NCI-H2081 treated with DMSO at 0.1 percent for 48 hours (cell line): ENCODE measurements at places on chromosomes 7 and 10.

DNA sequence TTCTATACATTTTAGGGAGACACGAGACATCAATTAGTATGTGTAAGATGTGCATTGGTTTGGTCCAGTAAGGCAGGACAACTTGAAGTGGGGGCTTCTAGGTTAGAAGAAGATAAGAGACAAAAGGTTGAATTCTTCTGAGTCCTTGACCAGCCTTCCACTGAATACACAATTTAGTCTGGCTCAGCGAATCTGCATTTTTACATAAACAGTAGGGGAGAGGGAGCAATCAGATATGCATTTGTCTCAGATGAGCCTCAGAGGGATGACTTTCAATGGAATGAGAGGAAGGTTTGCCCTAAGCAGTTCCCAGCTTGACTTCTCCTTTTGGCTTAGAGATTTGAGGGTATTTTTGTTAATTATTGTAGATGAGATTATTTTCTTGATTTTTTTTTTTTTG is 20.0 kb upstream of the C10orf90 start:
- DNase-seq, result no peak

- DNase-seq, result no peak
These were observed 241.1 kb upstream of the LRGUK start for GRCh38 chr7:133886086-133886485.

GRCh38 chr7:64892666-64893309 is 10.3 kb upstream of the ZNF273 start:
- no peak for DNase-seq

DNA sequence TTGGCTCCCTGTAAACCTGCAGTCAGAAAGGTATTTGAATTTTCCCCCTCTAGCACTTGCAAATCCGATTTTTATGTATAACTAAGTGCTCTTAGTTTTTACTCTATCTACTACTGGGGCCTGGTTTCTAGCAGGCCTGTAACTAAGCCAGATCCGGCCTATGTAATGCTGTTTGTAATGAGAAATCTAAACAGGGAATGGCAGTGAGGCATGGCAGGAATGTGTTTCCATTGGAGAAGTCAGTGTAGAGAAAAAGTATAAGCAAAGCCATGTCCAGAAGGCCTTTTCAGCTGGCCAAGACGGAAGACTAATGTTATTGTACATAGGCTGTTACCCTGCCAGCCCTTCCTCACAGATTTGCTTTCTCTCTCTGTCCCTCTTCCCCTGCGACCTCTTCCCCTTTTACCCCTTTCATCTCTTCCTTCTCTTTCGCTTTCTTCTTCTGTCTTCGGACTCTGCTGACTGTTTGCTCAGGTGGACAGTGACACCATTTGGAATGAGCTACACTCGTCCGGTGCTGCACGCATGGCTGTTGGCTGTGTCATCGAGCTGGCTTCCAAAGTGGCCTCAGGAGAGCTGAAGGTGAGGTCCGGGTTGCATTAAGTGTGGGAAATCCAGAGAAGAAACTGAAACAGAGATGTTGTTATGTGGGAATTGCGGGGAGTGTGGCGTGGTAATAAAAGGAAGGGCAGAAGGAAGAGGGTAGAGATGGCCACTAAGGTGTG is 297.5 kb downstream of the HDAC9 start:
- DNase-seq, result no peak

GRCh38 chr10:109239371-109239770 is 683.9 kb downstream of the XPNPEP1 start:
- no peak for DNase-seq

DNA sequence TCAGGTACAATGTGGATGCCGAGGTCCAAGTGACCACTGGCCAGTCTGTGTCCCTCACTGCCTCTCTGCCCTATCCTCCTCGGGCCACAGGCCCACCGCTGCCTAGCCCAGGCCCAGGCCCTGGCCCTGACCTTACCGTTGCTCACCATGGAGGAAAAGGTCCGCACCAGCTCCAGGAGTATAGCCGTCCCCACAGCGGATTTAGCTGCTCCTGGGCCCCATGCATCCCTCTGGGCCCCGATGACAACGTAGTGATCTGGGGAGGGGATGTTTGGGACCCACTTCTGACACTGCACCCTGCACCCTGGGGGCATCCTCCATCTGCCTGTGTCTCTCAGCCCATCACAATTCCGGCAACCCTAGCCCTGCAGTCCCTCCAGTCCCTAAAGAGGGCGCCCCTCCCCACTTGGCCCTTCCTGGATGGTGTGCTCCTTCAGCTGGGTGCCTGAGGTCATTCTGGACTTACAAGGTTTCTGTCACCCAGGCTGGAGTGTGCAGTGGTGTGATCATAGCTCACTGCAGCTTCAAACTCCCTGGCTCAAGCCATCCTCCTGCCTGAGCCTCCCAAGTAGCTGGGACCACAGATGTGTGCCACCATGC is 12.1 kb downstream of the TFR2 start:
- DNase-seq, result no peak

DNA sequence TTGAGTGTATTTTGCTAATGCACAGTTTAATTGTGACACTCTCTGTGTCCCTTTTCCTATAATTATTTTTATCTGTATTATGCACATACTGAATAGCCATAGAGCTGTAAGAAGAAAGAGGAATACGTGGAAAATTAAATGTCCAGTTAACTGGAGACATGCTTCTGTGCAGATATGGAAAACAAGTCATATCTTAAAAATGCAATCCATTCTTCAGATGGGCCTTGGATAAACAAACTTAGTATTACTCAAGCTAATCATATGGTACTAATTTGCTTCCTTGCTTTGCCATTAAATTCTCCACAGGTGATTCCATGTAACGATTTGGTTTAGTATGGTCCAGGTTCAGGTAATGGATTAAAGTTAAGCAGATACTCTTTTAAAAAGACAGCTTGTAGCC is 201.2 kb upstream of the CELF2 start:
- no peak for DNase-seq

DNA sequence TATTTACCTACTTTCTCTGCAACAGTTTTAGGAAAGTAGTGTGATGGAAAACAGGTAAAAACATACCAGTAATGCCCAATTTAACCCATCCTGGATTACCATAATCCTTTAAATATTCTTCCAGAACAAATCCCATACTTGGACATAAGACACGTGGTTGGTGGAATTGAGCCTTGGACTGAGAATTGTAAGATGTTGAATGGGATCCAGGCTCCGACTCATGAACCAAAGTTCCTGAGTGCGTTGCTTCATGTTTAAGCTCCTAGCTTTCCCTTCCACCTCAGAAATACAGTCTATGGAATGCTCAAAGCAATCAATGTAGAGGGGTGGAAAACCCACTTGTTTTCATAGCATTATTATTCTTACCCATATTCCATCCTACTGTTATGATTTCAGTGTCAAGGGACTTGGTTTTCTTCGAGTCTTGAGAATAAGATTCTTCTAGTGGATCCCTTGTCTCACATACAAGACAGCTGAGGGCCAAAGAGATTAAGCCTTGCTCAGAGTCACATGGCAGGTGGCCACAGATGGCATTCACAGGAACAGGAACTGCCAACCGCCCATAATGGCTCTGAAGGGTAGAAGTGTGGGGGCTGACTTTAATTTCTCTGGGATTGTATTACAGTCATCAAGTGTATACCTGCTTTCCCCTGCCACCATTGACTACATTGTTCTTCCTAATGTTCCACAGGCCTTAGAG is 171.2 kb downstream of the GFRA1 start:
- no peak for DNase-seq

- DNase-seq, result no peak
These were observed 19.4 kb upstream of the TNS3 start for GRCh38 chr7:47601119-47601880.

- DNase-seq, result no peak
These were observed 327.8 kb downstream of the PTPRN2 start for GRCh38 chr7:158259671-158260418.

DNA sequence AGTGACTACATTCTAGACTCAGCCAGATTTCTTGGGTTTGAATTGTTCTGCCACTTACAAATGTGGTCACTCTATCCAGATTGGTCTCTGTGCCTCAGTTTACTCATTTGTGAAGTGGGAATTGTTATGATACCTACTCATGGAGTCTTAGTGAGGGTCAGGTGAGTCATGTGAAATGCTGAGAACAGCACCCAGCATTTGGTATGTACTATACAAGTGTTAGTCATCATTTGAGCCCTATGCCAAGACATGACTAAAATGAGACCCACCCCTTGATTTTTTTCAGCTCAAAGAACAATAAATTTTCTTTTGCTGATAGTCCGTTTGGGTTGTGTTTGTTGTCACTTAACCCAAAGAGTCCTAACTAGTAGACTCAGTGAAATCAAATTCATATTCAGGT is 92.8 kb downstream of the CHN2 start:
- DNase-seq, result no peak

DNA sequence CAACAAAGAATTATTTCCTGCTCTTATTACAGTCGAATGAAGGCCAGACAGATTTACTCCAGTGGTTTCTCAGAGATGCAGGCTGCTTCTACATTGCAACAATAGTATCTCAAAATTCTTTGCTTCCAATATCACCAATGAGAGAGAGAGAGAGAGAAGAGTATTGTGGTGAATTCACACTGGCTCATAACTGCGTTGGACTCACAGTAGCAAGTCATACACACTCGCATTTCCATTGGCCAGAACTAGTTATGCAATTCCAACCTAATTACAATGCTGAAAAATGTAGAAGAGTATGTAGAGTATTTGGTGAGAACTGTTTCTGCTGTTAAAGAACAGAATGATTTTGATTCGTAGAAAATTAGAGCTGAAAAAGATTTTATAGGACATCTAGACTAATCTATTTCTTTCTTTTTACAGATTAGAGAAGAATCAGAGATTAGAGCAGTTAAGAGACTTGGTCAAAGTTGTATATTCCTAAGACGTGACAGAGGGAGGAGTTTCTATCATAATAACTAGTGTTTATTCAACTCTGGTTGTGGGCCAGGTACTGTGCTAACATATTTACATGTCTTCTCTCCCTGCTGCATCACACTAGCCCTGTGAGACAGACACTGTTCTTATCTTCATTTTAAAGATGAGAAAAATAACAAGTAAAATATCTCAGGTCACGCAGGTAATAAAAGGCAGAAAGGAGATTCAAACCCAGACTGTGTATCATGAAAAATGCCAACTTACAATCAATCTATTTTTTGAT is 34.6 kb upstream of the PDK4 start:
- no peak for DNase-seq

DNA sequence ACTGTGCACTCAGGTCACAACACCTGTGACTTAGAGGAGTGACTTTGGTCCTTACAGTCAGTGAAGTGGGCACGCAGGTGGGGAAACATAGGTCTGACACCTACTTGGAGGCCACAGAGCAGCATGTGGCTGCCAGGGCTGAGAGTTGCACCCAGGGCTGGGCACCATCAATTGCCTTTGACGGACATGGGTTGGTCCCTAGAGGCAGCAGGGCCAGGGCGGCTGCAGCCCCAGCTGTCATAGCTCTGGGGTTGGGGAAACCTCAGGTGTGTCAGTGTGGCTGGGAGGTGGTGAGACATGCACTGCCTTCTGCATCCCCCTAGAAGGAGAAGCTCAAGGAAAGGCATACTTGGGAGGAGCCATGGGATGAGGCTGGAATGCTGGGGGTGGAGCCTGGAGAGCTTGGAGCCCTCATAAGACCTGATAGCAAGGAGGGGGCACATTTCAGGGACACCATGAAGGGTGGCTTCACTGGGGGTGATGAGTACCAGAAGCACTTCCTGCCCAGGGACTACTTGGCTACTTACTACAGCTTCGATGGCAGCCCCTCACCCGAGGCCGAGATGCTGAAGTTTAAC is at the start of gene INMT:
Gene INMT, plus strand, starts transcription at position 440 of the 578 bp plus-strand sequence. Its CDS starts 16 bp downstream, at position 456.
- no peak for DNase-seq

GRCh38 chr7:92785923-92786322 is 50.5 kb downstream of the CDK6 start:
- no peak for DNase-seq

DNA sequence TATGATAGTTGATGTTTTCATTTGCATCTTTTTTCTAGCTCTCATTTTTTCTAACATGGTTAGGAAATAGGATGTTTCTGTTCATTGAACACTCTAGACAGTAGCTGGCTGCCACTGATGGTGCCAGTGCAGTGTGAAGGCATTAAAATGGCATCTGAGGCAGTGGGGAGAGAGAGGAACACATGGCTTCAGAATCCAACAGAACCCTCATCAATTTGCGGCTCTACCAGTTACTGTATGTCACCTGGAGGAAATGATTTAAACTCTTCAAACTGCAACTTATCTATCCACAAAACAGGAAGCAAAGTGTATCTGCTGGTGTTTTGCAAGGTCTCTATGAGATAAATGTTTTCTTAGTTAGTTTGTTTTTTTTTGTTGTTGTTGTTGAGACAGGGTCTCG is 305.2 kb upstream of the PRKCQ start:
- DNase-seq, result no peak

DNA sequence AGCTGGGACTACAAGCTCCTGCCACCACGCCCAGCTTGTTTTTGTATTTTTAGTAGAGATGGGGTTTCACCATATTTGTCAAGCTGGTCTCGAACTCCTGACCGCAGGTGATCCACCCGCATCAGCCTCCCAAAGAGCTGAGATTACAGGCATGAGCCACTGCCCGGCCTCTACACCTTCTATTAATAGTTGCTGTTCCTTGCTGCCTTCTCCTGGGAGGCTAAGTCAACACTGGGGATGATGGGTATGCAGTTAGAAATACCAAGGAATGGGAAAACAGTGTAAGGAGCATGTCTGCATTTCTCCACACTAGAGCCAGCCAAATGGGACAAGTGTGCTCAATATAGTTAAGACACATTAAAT is 97.3 kb upstream of the PDLIM1 start:
- DNase-seq, result no peak

- DNase-seq, result no peak
These were observed 1.3 kb upstream of the CDK14 start for GRCh38 chr7:90594751-90595317.

- no peak for DNase-seq
These were observed 623.4 kb upstream of the NRG3 start for GRCh38 chr10:81251457-81252115.

DNA sequence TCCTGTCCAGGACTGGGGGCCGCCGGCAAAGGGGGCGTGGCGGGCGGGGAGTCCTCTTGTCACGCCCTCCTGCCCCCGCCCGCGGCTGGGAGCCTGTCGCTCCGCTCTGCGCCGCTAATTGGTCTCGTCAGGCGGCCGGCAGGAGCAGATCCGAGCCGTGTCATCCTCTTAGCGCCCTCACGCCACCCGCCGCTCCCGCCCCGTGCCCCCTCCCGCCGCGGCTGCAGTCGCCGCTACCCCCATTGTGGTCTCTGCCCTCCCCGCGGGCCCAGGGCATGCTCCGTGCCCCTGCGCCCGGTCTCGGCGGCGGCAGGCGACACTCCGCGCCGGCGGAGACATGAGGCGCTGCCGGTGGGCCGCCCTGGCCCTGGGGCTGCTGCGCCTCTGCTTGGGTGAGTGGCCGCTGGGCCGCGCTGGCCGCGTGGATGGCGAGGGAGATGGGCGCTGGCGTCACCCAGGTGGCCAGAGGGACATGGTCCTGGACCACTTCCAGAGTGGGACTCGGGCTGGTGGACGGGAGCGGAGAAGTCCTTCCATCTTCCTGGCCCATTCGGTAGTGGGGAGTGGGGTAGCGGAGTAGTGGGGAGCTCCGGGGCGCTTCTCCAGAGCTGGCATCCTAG is at the start of gene CDHR1:
Gene CDHR1, plus strand, starts transcription at position 114 of the 620 bp plus-strand sequence. Its CDS starts 224 bp downstream, at position 338.
- no peak for DNase-seq

GRCh38 chr7:80779456-80779855 is 139.4 kb downstream of the SEMA3C start:
- no peak for DNase-seq

GRCh38 chr10:131616040-131616439 is 284.8 kb upstream of the PPP2R2D start:
- DNase-seq, result no peak

GRCh38 chr7:25894002-25894901 is 257.7 kb upstream of the NFE2L3 start:
- DNase-seq, result no peak
